ENCODE measurements at places on chromosomes 6 and 20.

DNA sequence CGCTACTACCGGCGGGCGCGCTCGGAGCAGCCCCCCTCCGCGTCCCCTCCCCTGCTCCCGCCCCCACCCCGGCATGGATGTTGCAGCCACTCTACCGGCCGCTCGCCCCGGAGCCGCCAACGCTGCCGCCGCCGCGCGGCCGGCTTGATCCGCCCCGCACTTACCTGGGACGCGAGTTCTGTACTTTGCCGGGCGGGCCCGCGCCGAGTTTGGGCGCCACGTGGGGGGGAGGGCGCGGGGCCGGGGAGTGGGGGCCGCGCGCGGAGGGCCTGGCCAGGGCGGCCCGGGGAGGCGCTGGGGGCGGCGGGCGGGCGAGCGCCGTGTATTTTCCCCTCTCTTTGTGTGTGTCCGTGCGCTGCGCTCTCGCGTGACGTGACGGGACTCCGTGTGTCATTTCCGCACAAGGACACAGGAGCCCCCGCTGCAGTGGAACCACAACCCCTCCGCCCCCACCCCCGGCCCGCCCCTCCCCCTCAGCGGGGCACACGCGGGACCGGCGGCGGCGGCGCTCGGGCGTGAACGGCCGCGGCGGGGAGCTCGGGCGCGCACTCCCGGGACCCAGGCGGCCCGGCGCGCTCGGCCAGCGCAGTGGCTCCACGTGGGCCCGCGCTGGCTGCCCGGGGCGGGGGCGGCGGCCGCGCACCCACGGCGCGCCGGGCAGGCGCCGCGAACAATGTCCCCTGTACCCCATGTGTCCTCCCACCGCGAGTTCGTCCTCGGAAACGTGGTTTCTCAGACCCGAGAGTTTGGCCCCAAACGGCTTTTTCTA is at the start of gene BEND3:
TSS of gene BEND3 (minus strand) at position 590 of the 769 bp plus-strand sequence. CDS start 16,230 bp downstream, outside the sequence.
- DNase-seq: peak; percentile 55
- H3K27ac ChIP-seq: no peak within 1 kb of the TSS
- peak within 1 kb of the TSS; percentile 50 for H3K4me3 ChIP-seq
- no peaks in the 10 kb centered on the region for H3K36me3 ChIP-seq
- H3K27me3 ChIP-seq: peaks cover 5% of the 10 kb centered on the region

DNA sequence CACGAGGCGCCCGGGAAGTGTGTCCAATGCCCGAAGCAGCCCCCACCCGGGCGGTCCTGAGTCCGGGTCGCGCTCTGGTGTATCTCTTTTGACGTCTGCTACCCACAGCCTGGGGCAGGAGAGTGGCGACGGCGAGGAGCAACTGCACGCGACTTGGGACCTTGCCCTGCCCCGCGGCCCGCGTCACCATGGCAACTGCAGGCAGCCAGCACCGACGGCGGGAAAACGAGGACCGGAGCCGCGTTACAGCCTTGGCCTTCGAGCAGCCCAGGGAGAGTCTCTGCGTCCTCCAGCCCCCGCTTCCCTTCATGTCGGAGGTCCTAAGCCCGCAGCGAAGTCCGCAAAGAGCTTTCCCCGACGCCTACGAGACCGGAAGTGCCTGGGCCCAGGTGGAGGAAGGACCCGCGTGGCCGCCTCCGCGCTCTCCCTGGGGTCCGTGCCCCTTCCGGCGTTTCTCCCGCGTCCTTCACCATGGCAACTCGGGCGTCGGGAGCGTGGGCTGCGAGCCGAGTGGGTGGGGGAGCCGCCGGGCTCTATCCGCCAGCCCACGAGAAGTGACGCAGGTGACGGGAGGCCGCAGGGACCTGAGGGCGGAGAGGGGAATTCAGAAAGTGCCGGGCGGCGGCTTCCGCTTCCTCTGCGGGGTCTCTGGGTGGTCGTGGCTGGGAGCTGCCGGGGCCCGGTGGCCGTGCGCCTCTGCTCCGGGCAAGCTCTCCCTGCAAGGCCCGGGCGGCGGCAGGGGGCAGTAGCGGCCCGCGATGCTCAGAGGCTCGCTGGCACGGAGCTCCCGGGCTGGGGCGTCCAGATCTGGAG is 88.6 kb upstream of the TGM3 start:
- H3K4me3 ChIP-seq: peak overlapping the region; percentile 51
- no peak overlapping the region for H3K27ac ChIP-seq
- H3K27me3 ChIP-seq: peaks cover 9% of the 10 kb centered on the region
- peaks cover 9% of the 10 kb centered on the region for H3K4me1 ChIP-seq
- DNase-seq: peak; percentile 32

- H3K27ac ChIP-seq: no peak overlapping the region
- H3K4me3 ChIP-seq: no peak overlapping the region
- peak; percentile 20 for DNase-seq
- peaks cover 13% of the 10 kb centered on the region for H3K4me1 ChIP-seq
- no peaks in the 10 kb centered on the region for H3K27me3 ChIP-seq
- no peaks in the 10 kb centered on the region for H3K36me3 ChIP-seq
Measured at GRCh38 chr6:156197513-156197912, 579.7 kb upstream of the ARID1B start.

- H3K27me3 ChIP-seq: no peaks in the 10 kb centered on the region
- H3K27ac ChIP-seq: peak overlapping the region; percentile 52
- no peaks in the 10 kb centered on the region for H3K36me3 ChIP-seq
- H3K4me3 ChIP-seq: no peak overlapping the region
Measured at GRCh38 chr20:4664691-4665360, 56.9 kb upstream of the PRND start.

DNA sequence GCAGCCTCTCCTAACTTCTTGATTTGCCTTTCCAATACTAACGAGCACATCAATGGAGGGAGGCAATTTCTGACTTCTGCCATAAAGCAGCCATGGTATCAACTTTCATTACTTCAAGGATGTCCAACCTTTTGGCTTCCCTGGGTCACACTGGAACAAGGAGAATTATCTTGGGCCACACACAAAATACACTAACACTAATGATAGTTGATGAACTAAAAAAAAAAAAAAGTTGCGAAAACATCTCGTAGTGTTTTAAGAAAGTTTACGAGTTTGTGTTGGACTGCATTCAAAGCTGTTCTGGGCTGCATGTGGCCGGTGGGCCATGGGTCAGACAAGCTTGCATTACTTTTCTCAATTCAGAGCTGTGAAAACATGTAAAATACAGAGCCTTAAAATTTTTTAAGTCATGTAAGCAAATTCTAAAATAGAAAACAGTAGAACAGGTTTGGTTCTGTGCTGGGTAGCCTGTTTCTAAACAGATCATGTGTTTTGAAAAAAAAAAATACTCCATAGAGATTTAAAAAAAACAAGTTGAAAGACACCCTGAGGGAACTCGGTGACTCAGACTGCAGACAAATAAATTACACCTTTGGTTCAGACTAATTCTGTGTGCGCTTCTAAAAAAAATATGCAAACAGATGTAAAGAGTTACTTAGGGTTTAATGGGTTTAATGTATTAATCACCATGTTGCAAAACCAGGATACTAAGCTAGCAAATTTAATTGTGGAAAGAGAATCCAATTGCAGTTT is 43.6 kb upstream of the SLC22A23 start:
- no peak for DNase-seq
- H3K4me3 ChIP-seq: no peak overlapping the region
- no peaks in the 10 kb centered on the region for H3K4me1 ChIP-seq
- H3K27ac ChIP-seq: no peak overlapping the region
- H3K27me3 ChIP-seq: no peaks in the 10 kb centered on the region
- H3K36me3 ChIP-seq: no peaks in the 10 kb centered on the region

DNA sequence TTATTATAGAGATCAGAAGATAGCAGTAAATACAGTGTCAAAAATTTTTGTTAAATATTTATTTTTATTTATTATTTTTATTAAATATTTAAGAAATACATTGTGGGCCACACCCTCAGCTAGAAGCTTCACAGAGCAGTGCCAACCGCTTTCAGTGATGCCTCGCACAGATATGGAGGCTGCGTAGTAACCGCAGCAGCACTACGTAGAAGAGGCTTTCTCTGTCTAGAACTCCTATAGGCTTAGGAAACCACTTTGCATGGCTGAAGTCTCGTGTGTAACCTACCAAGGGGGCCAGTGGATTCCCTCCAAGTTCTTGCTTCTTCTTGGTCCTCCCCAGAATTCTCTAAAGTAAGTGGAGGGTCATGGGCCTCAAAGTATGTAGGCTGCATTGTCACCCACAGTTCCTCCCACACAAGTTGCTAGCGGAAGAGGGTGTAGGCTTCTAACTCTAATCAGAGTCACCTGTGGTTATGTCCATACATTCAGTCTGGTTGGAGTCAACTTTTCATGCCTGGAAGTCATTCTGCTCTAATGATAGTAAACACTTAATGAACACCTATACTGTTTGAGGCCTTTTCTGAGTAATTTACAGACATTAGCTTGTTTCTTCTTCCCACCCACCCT is 285.6 kb downstream of the CDKAL1 start:
- H3K27ac ChIP-seq: no peak overlapping the region
- H3K4me3 ChIP-seq: no peak overlapping the region
- no peaks in the 10 kb centered on the region for H3K36me3 ChIP-seq
- no peak for DNase-seq
- no peaks in the 10 kb centered on the region for H3K4me1 ChIP-seq

DNA sequence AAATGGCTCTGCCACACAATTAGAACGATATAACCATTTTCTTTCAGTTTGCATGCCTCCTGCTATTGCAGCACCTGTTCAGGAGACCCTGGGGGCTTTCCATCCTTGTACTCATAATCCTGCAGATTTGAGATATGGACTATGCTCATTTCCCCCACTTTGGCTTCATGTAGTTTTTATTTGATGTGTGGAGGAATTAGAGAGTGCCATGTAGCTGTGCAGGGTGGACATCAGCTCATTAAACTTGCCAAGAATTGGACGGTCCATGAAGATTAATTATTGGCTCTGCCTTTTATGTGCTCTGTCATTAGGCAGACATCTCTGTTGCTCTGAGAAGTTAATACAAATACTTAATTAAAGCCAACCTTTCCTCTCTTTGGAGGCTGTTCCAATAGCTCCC is 66.2 kb upstream of the CD83 start:
- no peaks in the 10 kb centered on the region for H3K36me3 ChIP-seq
- no peak overlapping the region for H3K27ac ChIP-seq
- no peaks in the 10 kb centered on the region for H3K4me1 ChIP-seq
- H3K4me3 ChIP-seq: no peak overlapping the region
- no peak for DNase-seq

DNA sequence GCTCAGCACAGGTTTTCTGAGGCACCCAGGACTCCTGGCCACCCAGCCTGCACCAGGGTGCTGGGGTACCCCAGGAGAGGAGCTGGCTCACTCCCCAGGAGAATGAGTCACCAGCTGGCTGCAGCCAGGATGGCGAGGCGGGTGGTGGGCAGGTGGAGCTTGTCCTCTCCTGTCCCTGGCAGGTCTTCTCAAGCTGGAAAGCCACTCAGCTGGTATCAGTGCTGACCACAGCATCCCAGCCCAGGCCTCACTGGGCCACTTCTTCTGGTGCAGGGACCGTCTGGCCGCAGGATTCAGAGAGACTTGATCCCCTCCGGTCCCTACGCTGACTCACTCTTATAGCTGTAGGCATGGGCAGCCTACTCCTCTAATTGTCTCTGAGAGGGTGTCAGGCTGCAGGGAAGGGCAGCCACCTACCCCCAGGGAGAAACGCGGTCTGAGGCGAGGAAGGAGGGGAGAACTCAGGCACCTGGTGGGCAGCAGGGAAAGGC is 22.2 kb downstream of the TFEB start:
- no peaks in the 10 kb centered on the region for H3K36me3 ChIP-seq
- no peak overlapping the region for H3K4me3 ChIP-seq
- H3K4me1 ChIP-seq: peaks cover 12% of the 10 kb centered on the region
- no peaks in the 10 kb centered on the region for H3K27me3 ChIP-seq

- no peak overlapping the region for H3K4me3 ChIP-seq
- no peaks in the 10 kb centered on the region for H3K36me3 ChIP-seq
- H3K27me3 ChIP-seq: no peaks in the 10 kb centered on the region
- DNase-seq: no peak
- no peak overlapping the region for H3K27ac ChIP-seq
Measured at GRCh38 chr6:131383421-131384411, 189.3 kb upstream of the ARG1 start.

- no peaks in the 10 kb centered on the region for H3K27me3 ChIP-seq
- H3K27ac ChIP-seq: peak overlapping the region; percentile 75
- no peak for DNase-seq
- H3K4me1 ChIP-seq: peaks cover 30% of the 10 kb centered on the region
- peaks cover 39% of the 10 kb centered on the region for H3K36me3 ChIP-seq
Measured at GRCh38 chr20:38433304-38433972, 1.7 kb downstream of the SNHG17 start.

- no peaks in the 10 kb centered on the region for H3K36me3 ChIP-seq
- DNase-seq: no peak
- no peaks in the 10 kb centered on the region for H3K4me1 ChIP-seq
- H3K4me3 ChIP-seq: no peak overlapping the region
- no peak overlapping the region for H3K27ac ChIP-seq
Measured at GRCh38 chr6:69022993-69023392, 387.9 kb downstream of the ADGRB3 start.

- H3K27me3 ChIP-seq: no peaks in the 10 kb centered on the region
- no peak for DNase-seq
- H3K4me1 ChIP-seq: no peaks in the 10 kb centered on the region
- no peak overlapping the region for H3K4me3 ChIP-seq
- H3K36me3 ChIP-seq: no peaks in the 10 kb centered on the region
Measured at GRCh38 chr6:119830494-119831295, 481.1 kb upstream of the MAN1A1 start.

DNA sequence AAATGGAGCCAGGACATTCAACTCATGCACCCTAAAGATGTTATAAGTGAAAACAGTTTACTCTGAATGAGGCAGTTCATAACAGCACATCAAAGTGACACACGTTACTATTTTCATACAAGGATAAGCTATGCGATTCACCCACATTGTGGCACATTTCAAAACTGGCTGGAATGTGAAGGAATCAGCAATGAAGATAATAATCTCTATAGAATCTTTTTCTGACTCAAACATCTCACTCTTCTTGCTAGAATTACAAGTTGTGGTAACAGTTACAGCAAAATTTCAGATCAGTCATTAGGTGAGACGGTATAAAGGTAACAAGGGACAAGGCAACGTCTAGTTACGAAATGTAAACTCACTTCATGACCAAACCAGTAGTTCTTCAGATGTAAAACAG is 17.5 kb downstream of the TMEM244 start:
- no peaks in the 10 kb centered on the region for H3K27me3 ChIP-seq
- H3K36me3 ChIP-seq: no peaks in the 10 kb centered on the region
- no peak overlapping the region for H3K27ac ChIP-seq
- no peak for DNase-seq
- no peak overlapping the region for H3K4me3 ChIP-seq

Data from CD4-positive, alpha-beta memory T cell (primary cell).